NCI-H2081 treated with DMSO at 0.1 percent for 48 hours (cell line): ENCODE measurements at places on chromosomes 2 and 18.

- DNase-seq: no peak
Observed at GRCh38 chr2:29233428-29233827, 118.2 kb downstream of the CLIP4 start.

DNA sequence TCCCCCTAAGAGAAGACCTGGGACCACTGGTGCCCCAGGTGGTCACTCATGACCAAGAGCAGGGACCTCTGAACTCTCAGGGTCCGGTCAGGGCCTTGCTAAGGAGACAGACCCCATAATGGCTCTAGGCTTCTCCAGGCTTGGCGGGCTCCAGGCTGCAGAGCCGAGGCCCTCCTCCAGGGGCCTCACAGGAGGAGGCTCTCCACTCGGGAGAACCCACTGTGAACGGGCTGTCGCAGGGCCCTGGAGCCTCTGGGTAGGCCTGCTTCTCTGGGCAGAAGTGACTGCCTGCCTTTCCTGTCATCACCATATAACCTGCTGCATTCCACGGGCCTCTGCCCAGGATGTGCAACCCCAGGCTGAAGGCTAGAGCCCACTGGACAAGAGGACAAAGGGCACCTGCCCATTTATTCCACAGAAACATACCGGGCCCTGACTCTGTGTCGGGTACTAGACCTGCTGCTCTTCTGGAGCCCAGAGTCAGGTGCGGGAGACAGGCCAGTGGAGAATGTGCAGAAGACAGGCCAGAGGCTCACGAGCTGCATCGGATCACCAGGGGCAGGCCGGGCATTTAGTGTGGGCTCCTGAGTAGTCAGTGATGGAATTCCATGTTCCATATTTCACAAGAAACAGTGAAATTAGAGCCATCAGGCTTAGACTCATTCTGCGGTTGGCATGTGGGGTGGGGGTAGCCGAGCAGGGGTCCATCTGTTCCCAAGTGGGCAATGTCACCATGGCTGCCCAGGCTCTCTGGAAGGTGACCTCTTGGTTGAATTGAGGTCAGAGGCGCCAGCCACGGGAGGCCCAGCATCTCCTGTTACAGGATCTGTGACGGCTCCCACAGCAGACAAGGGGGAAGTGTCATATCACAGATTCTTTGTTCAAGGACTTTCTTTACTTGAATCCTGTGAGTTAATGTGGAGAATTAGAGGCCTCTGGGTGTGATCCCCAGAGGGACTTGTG lies 220.8 kb downstream of the SH3RF3 start:
- DNase-seq: no peak

DNA sequence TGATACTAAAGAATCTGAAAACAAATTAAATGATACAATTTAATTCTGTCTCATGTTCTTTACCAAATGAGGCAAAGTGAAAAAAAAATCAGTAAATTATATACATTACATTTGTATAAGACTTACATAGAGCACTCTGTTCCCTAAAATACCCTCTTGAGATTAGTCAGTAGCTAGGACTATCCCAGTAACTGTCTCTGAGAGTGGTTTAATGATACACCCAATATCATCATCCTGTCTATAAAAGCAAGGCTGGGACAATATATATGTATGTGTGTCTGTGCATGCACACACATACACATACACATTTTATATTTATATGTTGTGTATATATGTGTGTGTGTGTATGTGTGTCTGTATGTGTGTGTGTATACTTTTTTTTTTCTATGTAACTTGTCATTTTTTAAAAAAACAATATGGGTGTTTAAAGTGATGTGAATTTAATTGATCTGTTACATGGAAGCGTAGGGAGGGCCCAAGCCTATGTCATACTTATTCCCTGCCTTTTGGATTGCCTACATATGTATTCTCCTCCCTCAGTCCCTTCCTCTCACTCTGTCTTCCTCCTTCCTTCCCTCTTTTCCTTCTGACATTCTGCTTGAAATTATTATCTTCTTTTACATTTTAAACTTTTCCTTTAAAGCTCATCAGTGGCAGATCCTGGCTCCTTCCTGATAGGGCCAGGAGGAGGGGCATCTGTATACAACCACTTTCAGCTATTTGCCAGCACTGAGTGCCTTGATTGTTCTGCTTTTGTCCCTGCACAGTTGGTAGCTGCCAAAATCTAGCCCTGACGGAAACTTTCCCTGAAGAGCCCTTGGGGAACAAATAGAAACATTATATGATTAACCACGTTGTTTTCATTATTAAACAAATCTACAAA lies 6.8 kb downstream of the ASXL3 start:
- DNase-seq: no peak

GRCh38 chr2:14451312-14451711 lies 181.2 kb upstream of the LRATD1 start:
- no peak for DNase-seq

- DNase-seq: no peak
Observed at GRCh38 chr2:73980566-73980965, 4.1 kb upstream of the TET3 start.

DNA sequence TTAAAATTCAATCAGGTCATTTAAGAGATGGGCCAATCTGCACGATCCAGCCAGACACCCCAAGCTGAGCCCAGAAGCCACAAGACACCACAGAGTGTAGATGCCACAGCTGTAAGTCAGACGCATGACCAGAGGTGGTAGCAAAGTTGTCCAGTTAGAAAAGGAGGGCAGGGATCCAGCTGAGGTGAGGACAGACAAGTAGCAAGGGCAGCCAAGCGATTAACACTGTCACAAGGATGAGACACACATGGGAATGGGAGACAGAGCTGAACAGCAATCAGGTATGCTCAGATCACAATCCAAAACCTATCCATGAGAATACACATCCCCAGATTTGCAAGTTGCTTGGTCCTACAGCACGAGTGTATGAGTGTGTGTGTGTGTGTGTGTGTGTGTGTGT lies 143.4 kb upstream of the STK17B start:
- no peak for DNase-seq

DNA sequence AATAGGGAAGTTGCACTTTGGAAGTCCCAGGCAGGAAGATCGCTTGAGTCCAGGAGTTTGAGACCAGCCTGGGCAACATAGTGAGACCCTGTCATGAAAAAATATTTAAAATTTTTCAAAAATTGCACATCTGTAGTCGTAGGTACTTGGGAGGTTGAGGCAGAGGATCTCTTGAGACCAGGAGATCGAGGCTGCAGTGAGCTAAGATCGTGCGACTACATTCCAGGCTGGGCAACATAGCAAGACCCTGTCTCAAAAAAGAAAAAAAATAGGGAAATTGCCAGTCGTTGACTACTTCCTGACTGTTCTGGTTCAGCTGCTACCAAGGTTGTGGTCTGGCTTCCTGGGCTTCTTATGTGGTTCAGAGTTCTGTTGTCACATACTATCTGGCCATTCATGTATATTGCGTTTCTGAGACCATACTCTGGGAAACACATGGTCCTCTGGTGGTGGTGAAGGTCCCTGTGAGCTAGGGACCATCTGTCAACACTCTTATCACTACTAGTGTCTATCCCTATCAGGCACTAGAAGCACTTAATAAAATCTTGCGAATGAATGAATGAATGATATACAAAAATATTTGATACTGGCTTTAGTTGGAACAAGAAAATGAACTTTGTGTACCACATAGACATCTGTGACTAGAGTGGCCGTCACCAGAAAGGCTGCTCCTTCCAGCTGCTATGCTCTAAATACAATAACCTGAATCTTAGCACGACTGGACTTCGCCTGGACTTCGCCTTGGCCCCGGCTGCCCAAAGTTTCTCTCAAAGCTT lies 861 bp upstream of the KLHL23 start:
- DNase-seq: no peak

DNA sequence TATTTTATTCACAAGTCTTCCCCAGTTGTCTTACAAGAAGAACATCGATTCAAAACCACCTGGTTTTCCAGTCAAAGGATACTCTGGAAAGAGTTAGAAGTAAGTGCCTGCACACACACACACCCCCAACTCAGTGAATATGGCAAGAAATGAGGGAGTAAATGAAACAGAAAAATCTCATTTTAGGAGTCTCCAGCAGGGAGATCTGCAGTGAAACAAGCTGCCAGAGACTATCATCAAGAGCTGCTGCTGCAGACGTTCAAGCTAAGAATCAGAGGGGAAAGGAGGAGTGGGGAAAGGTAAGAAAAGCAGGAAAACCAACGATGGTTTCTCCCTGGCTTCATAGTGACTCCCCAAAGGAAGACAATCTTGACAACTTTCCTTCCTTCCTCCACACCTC lies 2.4 kb downstream of the ALK start:
- no peak for DNase-seq

GRCh38 chr2:129466389-129466788 lies 513.1 kb upstream of the RAB6C start:
- no peak for DNase-seq

DNA sequence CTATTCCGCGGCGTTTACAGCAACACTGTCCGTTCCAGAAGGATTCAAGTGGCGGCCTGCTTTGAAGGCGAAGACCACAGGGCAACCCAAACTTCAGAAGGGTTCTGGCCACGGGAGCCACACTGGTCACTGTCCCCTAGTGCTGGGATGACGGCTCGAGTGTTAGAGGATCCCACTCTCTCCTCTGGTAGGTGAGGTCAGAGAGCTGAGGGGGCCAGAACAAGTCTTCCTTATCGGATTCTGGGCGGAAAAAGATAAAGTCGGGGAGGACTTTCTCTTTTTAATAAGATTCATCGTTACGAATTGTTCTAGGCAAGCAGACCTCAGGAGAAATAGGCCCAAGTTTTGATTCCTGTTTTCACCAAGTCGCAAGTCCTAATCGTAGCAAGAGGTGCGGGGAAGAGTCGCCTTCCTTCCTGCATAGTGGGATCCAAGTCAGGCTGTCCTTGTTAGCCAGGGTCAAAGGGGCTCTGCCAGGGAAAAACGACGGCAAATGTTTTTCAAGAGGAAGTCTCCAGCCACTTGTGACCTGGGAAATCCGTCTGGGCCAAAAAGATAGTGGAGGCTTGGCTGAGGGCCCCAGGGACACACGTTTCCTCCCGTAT lies 864 bp upstream of the MYL12A start:
- DNase-seq: no peak

DNA sequence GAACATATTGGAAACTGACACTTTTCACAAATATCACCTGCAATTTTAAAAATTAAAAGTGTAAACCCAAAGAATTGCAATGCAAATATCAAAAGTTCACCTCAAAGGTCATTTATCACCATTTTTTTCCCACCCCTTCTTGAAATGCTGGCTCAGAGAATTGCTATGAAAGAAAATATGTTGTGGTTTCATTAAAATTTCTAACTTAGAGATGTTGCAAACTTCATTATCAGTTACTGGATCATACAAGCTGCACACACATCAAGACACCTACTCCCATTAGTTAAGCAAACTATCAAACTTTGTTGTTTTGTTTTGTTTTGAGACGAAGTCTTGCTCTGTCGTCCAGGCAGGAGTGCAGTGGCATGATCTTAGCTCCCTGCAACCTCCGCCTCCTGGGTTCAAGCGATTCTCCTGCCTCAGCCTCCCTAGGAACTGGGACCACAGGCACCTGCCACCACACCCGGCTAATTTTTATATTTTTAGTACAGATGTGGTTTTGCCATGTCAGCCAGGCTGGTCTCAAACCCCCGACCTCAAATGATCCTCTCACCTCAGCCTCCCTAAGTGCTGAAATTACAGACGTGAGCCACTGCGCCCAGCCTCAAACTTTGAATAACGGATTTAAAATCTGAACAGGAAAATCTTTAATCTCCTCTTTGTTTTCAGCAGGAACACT lies 37.0 kb downstream of the STK39 start:
- no peak for DNase-seq

- no peak for DNase-seq
Observed at GRCh38 chr2:70960833-70961647, 17.4 kb upstream of the ANKRD53 start.

DNA sequence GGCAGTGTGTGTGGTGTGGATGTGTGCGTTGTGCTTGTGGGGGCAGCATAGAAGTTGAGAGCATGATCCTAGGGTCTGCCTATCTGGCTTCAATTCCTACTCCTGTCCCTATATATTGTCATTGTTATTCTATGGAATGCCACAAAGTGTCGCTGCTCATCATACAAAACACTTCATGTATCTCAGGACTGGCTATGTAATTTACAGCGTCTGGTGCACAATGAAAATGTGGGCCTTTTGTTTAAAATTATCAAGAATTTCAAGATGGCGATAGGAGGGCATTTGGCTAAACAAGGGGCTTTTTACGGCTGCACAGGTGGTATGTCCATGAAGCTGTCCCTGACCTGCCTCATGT lies 3.4 kb downstream of the SERPINB2 start:
- no peak for DNase-seq

DNA sequence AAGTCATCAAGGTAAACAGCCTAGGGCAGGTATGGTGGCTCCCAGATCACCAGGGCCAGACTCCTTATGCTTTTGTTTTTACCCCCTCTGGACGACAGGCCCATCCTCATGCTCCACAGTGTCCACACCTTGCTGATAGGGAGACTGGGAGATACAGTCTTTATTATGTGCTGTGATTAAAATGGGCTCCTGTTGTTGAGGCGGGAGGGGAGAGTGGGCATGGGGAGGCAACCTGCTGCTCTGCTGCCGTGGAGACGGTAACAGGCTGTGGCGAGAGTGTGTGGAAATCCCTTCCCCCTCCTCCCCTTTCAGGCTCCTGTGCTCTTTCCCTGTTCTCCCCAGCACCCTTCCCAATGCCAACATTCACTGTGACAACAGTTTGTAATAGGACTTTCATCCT lies 38.2 kb upstream of the PNO1 start:
- DNase-seq: no peak

DNA sequence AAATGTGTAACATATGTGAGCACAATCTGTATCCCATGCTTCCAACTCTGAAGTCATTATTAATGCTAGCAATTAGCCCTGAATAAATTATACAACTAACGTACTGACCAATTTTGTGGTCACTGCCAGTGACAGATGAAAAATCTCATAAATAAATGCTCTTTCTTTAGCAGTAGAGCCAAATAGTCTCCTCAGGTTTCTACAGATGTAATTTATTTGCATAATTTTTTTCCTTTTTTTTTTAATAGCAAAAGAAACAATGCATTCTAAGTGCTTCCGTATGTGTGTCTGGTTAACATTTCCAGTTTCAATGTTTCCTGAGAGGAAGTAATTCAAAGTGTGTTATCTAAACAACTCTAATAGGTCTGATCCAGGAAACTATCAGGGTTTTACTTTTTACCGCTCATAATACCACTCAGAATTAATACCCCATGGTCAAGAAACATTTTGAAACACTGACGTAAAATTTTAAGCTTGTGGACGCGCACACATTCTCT lies 108.4 kb downstream of the MEP1B start:
- DNase-seq: no peak

GRCh38 chr2:102359527-102359926 lies 3.9 kb downstream of the IL18R1 start:
- no peak for DNase-seq

DNA sequence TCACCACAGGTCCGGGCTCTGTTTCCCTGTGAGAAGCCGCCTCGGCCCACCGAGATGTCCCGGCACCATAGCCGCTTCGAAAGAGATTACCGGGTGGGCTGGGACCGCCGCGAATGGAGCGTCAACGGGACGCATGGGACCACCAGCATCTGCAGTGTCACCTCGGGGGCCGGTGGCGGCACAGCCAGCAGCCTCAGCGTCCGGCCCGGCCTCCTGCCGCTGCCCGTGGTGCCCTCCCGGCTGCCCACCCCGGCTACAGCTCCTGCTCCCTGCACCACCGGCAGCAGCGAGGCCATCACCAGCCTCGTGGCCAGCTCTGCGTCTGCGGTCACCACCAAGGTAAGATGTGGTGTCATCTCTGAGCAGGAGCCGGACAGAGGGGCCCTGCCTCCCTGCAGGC lies 177.2 kb downstream of the KLHL29 start:
- no peak for DNase-seq

- peak; percentile 0 for DNase-seq
Observed at GRCh38 chr2:125745514-125745913, 910.4 kb upstream of the GYPC start.
